Tibial nerve (tissue), 4 donors: ENCODE measurements at places on chromosomes 12 and 14. TPM values are rescaled to one million over a fixed set of nuclear protein-coding genes. Genes with fewer than 3 reads are reported as not detected.

- DNase-seq, result no peak
- H3K27ac ChIP-seq, result no peak overlapping the region
- no peak overlapping the region for H3K4me3 ChIP-seq
- H3K4me1 ChIP-seq, result no peaks in the 10 kb centered on the region
These were observed 1.7 kb downstream of the HAL start for GRCh38 chr12:95994476-95994875.

- DNase-seq, result no peak
- no peaks in the 10 kb centered on the region for H3K27me3 ChIP-seq
- H3K27ac ChIP-seq, result no peak overlapping the region
- H3K4me3 ChIP-seq, result no peak overlapping the region
- no peaks in the 10 kb centered on the region for H3K36me3 ChIP-seq
These were observed 184.0 kb downstream of the TMEM121 start for GRCh38 chr14:105710119-105711043.

DNA sequence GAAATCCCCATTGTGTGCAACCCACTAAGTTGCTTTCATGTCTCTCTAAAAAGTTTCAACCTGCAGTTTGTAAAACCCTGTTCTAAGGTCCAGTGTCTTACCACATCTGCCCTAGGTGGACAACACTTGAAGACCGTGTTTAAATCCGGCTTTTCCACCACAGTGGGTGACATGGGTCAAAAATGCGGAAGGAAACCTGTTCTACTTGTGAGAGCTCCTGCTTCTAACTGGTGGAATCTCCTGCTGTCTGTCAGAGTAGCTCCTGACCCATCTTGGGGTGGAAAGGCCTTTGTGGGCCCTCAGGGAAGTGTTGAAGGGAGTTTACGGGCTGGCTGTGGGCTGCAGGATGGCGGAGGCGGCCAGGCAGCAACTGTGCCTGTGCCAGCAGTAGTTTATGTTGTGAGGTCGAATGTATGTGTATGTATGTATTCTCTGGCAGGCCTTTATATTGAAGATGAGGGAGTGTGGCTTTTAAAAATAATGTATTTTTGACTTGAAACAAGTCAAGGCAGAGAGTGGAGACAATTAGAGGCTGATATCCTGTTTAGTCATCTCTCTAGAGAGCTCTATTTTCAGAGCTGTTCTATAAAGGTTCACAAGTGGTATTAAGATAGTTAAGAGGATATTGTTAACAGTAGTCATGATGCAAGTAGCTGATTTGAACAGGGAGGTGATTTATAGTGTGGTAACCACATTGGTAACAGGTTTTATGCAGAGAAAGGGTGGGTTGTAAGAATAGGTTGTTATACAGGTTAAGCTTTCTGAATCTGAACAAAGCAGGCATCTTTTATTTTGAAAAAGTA, 67.0 kb downstream of the PRKCH start:
- no peaks in the 10 kb centered on the region for H3K36me3 ChIP-seq
- H3K4me1 ChIP-seq, result no peaks in the 10 kb centered on the region
- H3K4me3 ChIP-seq, result no peak overlapping the region
- H3K27ac ChIP-seq, result peak overlapping the region; percentile 34
- DNase-seq, result no peak

- H3K4me3 ChIP-seq, result no peak overlapping the region
- H3K36me3 ChIP-seq, result no peaks in the 10 kb centered on the region
- H3K27me3 ChIP-seq, result no peaks in the 10 kb centered on the region
- H3K27ac ChIP-seq, result peak overlapping the region; percentile 52
These were observed 233.5 kb downstream of the EFCAB11 start for GRCh38 chr14:89720741-89721729.

- no peaks in the 10 kb centered on the region for H3K27me3 ChIP-seq
- DNase-seq, result no peak
- no peak overlapping the region for H3K4me3 ChIP-seq
- no peaks in the 10 kb centered on the region for H3K36me3 ChIP-seq
These were observed 245.8 kb downstream of the AACS start for GRCh38 chr12:125311050-125311449.

DNA sequence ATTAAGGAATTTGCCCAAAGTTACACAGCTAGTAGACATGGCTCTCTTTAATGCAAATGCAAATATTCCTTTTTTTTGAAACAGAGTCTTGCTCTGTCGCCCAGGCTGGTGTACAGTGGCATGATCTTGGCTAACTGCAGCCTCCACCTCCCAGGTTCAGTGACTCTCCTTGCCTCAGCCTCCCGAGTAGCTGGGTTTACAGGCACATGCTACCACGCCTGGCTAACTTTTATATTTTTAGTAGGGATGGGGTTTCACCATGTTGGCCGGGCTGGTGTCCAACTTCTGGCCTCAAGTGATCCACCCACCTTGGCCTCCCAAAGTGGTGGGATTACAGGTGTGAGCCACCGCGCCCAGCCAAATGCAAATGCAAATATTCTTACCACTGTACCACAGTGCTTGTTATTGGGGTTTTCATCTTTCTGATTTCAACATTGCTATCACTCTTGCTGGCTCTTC, 24.5 kb upstream of the HIGD1C start:
- peak overlapping the region; percentile 82 for H3K27ac ChIP-seq
- no peaks in the 10 kb centered on the region for H3K27me3 ChIP-seq
- H3K4me1 ChIP-seq, result peaks cover 50% of the 10 kb centered on the region
- H3K36me3 ChIP-seq, result no peaks in the 10 kb centered on the region
- DNase-seq, result no peak

Gene TAMALIN
- 54.0 TPM for total RNA-seq

Gene DTX1
- total RNA-seq, result 38.1 TPM

- H3K4me1 ChIP-seq, result no peaks in the 10 kb centered on the region
- no peaks in the 10 kb centered on the region for H3K36me3 ChIP-seq
- no peak overlapping the region for H3K27ac ChIP-seq
- DNase-seq, result no peak
- no peaks in the 10 kb centered on the region for H3K27me3 ChIP-seq
- no peak overlapping the region for H3K4me3 ChIP-seq
These were observed 87.4 kb downstream of the TSPAN9 start for GRCh38 chr12:3164454-3165077.

Gene MGP
- total RNA-seq, result 474 TPM

GRCh38 chr14:88831284-88831683, 6.8 kb downstream of the TTC8 start:
- H3K4me1 ChIP-seq, result no peaks in the 10 kb centered on the region
- no peak overlapping the region for H3K27ac ChIP-seq
- DNase-seq, result no peak
- H3K36me3 ChIP-seq, result no peaks in the 10 kb centered on the region
- no peak overlapping the region for H3K4me3 ChIP-seq
- H3K27me3 ChIP-seq, result no peaks in the 10 kb centered on the region

Gene ANKRD33
- 0.66 TPM for total RNA-seq

DNA sequence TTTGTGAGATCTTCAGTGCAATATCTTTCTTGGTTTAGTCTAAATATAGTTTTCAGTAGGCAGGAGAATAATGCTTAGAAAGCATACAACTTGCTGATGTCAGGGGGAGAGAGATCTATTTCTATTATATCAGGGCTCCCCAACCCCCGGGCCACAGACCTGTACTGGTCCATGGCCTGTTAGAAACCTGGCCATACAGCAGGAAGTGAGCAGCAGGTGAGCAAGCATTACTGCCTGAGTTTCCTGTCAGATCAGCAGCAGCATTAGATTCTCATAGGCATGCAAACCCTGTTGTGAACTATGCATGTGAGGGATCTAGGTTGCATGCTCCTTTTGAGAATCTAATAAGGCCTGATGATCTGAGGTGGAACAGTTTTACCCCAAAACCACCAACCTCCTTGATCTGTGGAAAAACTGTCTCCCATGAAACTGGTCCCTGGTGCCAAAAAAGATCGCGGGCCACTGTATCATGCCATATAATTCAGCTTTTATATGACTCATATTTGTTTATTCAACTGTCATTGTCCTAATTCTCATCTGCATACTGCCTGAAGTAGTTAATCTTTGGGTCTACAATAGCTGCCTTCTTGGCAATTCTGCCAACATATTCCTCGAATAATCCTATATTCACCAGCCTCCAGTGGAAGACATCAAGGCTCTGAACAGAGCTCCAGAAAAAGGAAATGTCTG, 163.6 kb upstream of the DYRK2 start:
- H3K36me3 ChIP-seq, result no peaks in the 10 kb centered on the region
- H3K27me3 ChIP-seq, result no peaks in the 10 kb centered on the region
- DNase-seq, result no peak
- peaks cover 12% of the 10 kb centered on the region for H3K4me1 ChIP-seq
- H3K27ac ChIP-seq, result no peak overlapping the region

Gene FGF23
- total RNA-seq, result not detected
